ENCODE measurements at places on chromosomes 1 and 21. TPM values are rescaled to one million over a fixed set of nuclear protein-coding genes. Genes with fewer than 3 reads are reported as not detected.

GPR52 gene
- total RNA-seq, result 0.43 TPM

ACAP3 gene
- 93.9 TPM for total RNA-seq

GRCh38 chr1:181216591-181216994, 128.1 kb downstream of the IER5 start:
- no peak for DNase-seq

- no peak for DNase-seq
These were observed 117.9 kb upstream of the ESRRG start for GRCh38 chr1:216841165-216841564.

- DNase-seq, result no peak
These were observed 20.5 kb upstream of the CNN3 start for GRCh38 chr1:94947437-94947836.

DNA sequence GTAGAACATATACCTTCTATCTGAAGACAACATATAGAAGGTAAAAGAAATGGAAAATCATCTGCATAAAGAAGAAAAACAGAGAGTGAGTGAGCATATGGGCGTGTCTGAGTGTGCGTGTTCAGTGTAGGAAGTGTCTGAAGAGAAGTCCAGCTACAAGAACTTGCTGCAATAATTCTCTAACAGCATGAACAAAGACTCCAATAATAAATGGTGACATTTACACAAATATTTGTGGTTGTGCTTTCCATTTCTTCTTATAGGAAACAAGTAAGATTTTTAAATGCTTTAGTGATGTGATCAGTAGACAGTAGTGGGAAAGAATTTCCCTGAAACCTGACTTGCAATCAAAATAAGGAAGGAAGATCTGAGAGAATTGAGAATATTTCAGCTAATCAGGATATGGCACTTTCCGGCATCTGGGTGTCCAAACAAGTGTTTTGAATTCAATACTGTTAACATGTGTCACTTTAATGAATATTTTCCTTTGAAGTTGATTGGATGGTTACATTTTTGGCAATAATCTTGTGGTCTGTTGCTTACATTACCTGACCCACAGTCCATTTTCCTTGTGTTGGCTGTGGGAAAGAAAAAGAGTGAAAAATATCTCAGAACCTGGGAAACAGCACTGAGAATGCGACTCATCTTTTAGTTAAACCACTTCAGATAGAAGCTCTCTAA, 154.0 kb downstream of the TGFB2 start:
- DNase-seq, result no peak

GRCh38 chr1:20604678-20605077, 15.8 kb downstream of the CDA start:
- DNase-seq, result no peak

Data from type B pancreatic cell (in vitro differentiated cells).